Activated T-cell treated with anti-CD3 and anti-CD28 coated beads for 48 hours (primary cell): ENCODE measurements at places on chromosomes 7 and 10.

- DNase-seq: no peak
Measured at GRCh38 chr7:121831351-121831750, 41.6 kb upstream of the PTPRZ1 start.

DNA sequence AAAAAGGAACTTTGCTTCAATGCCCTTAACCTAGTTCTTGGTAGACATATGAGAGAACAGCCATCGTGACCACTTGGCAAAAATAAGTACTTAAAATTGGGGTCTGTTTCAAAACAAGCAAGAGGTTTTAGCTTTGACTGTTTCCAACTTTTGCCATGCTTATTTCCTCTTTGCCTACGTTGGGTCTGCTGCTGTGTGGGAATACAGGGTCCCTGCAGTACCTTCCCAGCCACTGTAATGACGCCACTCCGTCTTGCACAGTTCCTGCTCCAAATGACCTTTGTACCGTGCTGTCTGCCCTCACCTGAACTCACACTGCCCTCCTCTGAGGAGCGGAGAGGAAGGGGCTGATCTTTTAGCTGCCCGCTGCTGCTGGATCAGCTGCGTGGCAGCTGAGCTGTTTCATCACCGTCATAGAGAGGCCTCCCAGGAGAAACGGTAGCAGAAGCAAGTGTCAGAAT, 133.1 kb downstream of the MAPK8 start:
- no peak for DNase-seq

GRCh38 chr7:97446361-97446760, 285.5 kb upstream of the TAC1 start:
- DNase-seq: no peak

DNA sequence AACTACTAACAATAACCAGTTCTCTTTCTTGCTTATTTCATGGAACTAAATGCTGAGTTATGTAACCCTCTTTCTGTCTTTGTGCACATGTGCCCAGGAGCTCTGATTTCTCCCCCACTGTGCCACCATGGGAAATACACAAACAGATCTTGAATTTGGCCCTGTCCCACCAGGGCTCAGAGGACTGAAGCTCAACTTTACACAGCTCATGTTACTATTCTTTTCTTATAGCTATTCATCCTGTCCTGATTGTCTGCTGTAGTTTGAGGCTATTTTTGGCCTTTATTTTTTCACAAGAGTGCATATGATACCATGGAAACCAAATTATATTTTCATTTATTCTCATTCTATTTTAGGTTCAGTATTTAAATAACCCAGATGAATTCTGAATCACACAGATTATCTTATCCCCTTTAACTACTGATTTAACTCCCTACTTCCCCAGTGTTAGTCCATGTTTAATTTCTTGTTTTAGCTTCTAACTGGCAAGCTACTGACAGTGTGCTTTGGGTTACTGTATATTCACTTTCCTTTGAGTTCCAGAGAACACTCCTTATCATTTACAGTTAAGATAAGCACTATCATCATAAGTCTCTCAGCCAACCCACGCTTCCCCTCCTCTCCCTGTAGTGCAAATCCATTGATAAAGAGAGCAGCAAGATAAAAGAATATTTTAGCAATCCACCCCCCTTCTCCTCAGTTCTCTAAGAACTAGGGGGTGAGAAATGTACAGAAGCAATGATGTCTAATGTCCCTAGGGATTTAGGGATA, 71.8 kb upstream of the GSDME start:
- DNase-seq: no peak

DNA sequence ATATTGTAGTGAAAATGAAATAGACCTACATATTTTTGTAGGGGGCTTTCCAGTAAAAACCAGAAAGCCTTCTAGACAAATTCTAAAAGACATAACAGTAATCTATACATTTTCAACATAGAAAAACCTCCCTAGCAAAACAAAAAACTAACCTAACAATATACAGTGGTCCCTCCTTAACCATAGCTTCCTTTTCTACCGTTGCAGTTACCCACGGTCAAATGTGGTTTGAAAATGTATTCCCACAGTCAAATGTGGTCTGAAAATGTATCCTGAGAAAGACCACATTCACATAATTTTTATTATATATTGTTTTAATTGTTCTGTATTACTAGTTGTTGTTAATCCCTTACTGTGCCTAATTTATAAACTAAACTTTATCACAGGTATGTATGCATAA, 6.4 kb downstream of the PSAP start:
- DNase-seq: no peak

- DNase-seq: no peak
Measured at GRCh38 chr10:109920016-109920415, 3.3 kb downstream of the XPNPEP1 start.

- DNase-seq: no peak
Measured at GRCh38 chr7:73904219-73905137, 43.5 kb downstream of the TMEM270 start.

- DNase-seq: no peak
Measured at GRCh38 chr7:96734343-96734742, 24.7 kb upstream of the SEM1 start.

DNA sequence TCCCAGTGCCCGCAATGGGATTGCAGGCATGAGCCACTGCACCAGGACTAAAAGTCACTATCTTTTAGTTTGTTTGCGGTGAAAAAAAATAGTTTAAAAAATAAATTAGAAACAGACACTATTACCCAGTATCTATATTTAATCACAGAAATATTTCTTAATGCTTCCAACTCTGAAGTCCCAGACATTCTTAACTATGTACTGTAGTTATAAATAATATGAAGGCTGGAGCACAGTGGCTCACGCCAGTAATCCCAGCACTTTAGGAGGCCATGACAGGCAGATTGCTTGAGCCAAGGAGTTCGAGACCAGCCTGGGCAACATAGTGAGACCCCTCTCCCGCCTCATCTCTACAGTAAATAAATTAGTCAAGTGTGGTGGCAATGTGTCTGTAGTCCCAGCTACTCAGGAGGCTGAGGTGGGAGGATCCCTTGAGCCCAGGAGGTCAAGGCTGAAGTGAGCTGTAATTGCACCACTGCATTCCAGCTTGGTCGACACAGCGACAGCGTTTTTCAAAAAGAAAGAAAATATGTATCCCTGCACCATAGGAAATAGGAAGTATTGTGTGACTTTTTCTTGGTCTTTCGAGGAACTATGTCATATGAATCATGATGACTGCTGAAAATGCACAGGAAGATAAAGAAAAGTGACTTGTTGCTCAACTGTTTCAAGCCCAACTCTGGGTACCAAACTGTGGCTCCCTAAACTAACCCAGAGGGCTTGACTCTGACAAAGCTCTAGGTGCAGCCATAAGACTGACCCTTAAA, 74.9 kb upstream of the STEAP1B start:
- no peak for DNase-seq

DNA sequence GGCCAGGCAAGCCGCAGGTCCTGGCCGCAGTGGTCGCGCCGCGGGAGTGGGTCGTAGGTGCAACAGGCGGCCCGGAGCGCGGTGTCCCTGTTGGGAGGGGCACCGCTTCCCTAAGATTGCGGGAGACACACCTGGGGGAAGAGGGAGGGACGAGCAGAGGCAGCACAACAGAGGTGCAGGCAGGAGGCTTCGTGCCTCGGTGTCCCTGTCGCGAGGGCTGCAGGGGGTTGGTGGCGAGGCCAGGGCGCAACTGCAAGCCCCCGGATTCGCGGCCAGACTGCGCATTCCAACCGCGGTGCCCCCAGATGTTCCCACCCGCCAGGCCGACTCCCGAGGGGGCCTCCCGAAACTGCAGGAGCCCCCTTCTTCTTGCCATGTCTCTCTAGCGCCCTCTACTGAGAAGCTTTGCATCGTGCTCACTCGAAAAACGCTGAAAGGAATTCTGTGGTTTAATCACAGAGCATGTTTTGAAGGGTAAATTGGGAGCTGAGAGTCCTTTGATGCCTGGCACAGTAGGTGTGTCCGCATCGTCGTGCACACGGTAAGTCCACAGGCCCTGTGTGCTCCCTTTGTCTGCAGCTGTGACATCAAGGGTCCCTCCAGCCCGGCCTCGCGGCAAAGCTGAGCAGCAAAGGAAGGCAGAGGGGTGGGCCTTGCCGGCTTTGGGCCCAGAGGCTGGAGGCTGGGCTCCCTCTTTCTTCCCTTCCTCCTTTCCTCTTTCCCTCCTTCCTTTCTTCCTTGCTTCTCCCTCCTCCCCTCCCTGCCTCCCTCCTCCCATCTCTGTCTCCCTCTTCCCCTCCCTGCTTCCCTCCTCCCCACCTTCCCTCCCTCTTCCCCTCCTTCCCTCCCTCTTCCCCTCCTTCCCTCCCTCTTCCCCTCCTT, 6.2 kb upstream of the MBL2 start:
- no peak for DNase-seq

DNA sequence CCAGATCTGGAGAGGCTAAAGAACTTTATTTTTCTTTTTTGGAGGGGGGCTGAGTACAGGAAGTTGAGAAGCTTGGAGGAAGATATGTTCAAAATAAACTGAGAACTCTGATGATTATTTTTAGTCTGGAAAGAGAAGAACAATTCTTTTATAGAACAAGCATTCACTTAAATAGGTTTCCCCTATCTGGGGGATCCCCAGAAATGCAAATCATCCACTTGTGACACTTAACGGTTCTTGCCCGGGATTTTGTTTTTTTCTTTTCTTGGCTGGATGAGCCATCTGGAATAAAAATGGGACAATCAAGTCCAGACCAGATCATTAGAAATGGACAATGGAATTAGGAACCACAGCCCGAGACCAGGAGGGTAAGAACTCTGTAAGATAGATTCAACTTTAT, 95.9 kb upstream of the EGR2 start:
- no peak for DNase-seq

- DNase-seq: no peak
Measured at GRCh38 chr7:70415179-70415972, 716.6 kb upstream of the GALNT17 start.

- no peak for DNase-seq
Measured at GRCh38 chr7:106327538-106328481, 43.0 kb upstream of the NAMPT start.

DNA sequence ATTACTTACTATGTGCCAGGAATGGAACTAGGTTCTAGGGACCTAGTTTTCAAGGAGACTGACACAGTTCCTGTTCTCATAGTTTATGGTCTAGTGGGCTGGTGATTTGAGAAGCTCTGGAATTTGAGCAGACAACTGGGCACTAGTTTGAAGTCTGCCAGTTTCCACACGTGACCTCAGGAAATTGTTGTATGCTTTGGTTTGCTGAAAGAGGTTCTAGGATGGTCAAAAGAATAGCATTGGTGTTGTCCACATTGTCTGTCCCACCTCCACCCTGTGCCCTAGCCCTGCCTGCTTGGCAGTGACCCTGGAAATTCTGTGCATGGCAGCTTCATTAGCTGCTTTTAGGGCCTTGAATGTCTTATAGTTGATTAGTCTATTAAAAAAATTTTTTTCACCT, 28.7 kb downstream of the GBF1 start:
- no peak for DNase-seq

DNA sequence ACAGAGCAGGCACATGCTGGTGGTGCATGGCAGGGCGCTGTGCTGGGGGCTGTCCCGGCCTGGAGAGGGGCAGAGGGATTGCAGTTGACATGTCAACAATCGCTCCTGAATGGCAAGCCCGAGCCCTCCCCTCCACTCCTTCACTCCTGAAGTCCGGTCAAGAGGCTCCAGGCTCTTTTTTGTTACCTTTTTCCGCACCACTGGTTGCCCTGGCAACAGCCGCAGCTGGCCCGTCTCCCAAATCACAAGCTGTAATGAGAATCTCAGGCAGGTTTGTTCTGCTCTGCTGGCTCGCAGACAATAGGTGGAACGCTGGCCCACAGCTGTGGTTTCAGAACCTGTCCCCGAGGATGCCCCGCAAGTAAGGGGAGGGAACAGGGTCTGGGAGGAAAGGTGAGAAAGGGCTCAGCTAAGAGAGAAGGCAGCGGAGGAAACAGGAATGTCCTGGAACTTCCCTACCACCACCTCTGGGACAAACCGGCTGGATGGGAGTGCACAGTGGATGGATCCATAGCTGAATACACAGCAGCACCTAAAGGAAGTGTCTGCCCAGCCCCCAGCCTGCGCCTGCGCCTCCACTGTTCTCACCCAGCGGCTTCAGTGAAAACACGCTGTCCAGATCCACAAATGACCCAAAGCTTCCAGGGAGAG, 58.9 kb downstream of the CALML3 start:
- DNase-seq: no peak
